ENCODE measurements at places on chromosomes 5 and 9.

DNA sequence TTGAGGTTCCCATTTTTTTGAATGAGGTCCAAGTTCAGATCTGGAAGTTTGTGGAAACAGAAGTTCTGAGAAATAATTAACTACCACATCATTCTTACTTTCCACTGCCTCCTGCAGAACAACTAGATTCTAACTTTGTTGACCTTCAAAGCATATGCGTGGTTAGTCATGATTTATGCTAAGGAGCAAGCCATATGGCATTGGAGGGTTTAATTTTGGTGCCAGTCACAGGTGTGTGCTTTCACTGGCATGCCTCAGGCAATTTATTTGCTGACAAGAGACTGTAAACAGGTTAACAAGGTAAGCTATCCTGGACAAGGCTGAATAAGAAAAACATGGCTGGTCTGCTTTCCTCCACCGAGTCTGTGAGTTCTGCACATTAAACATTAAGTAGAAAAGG, 31.5 kb downstream of the HMHB1 start:
- DNase-seq, result no peak

DNA sequence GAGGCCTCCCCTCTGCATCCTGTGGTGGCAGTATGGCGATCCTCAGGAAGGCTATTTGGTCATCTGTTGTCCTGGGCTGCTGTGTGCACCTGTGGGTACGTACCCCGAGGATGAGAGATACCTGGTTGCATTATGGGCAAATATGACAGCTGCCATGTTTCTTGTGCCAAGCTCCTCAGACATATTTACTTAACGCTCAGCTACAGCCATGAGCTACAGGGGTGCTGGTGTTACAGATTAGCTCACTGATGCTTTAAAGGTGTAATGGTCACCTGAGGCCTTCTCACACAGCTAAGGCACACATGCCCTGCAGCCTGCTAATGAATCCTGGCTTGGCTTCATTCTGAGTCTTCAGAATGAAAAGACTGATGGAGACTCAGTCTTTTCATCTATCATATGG, 12.0 kb downstream of the NDST1 start:
- no peak for DNase-seq

DNA sequence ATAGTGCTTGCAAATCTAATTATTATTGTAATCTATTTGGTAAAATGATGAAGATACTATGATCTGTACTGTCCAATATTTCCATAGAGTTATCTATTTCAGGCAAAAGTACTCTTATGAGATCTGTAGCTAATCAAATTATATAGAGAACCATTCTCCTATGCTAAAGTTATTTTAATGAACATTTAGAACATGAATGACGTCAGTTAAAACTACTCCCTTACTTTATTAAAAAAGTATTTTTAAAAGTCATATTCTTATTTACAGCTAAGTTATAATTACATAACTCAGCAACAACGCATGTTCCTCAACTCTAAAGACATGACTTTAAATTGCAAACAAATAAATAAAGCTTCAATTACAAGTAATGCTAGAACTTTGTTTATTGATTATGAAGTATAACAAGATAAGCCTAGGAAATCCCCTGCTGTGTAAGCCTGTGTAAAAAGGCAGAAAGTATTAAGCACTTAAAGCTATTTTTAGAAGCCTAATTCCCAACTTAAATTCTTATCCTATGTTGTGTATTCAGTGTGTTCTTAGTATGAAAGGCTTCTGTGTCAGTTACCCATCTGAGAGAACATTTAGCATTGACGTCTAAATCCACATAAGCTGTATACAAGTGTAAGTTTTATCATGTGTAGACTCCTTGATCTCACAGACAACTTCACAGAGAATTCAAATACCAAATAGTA, 285.7 kb downstream of the HCN1 start:
- no peak for DNase-seq

- DNase-seq, result no peak
Measured at GRCh38 chr5:82796643-82797416, 280.4 kb downstream of the TMEM167A start.

DNA sequence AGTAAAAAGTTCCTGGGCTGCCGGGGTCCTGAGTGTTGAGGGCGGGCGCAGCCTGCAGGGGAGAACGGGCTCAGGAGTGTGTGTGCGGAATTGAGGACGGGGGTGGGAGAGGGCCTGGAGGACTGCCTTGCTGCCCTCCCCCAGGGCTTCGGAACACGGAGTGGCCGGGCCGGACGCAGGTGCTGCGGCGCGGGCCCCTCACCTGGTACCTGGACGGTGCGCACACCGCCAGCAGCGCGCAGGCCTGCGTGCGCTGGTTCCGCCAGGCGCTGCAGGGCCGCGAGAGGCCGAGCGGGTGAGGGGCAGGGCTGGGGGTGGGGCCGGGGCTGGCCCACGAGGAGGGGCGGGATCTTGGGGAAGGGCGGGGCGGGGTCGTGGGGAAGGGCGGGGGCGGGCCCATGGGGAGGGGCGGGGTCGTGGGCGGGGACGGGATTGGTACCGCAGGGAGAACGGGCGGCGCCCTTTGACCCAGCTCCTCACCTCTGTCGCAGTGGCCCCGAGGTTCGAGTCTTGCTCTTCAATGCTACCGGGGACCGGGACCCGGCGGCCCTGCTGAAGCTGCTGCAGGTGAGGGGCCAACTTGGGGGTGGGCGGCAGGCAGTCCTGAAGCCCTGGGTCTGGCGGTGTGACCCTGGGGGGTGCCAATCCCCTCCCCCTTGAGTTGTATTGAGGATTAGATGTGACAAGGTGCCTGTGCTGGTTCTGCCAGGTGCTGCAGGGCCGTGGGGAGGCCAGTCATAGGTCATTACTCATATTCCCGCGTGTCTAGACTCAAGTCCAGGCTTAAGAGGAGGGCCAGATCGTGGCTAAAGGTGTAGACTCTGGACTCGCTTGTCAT, 7.1 kb downstream of the FPGS start:
- no peak for DNase-seq

All from T1000 (cell line).